ENCODE measurements at places on chromosomes 3 and 15.

GRCh38 chr3:189688262-189688661 lies 57.1 kb downstream of the TP63 start:
- DNase-seq = no peak

DNA sequence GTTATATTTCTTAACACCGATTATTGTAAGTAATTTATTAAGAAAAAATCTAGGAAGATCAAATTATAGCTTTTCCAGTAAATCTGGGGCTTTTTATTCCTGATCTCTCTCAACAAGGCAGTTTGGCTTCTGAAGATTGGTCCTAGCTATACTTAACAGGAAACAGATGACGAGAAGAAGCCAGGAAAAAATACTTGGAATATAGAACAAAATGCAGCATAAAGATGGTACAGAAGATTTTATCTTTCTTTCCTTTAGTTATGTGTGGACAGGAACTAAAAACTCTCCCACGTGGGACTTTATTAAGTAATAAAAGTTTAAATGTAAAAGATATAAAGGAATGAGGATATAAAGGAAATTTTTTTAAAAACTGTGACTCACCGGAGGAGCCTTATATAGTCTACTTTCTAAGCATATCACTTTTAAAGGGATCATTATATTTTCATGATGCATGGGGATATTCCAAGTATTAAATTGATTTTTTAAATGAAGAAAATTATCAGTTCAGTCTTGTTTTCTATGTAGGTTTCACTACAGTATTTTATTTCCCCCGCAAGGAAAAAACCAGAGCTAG lies 8.2 kb downstream of the B3GNT5 start:
- DNase-seq = no peak

- no peak for DNase-seq
Measured at GRCh38 chr3:129947538-129948240, 26.8 kb upstream of the TRH start.

GRCh38 chr3:175495331-175495730 lies 636.2 kb downstream of the NAALADL2 start:
- DNase-seq = no peak

- DNase-seq = no peak
Measured at GRCh38 chr3:124605781-124606579, 124.3 kb upstream of the UMPS start.

GRCh38 chr3:9512456-9513045 lies 41.1 kb downstream of the LHFPL4 start:
- no peak for DNase-seq
